CD4-positive, alpha-beta T cell treated with Interleukin-6 for 4 hours (primary cell): ENCODE measurements at places on chromosomes 5 and 9.

GRCh38 chr9:103410059-103410458, 414.9 kb downstream of the CYLC2 start:
- no peak for DNase-seq

DNA sequence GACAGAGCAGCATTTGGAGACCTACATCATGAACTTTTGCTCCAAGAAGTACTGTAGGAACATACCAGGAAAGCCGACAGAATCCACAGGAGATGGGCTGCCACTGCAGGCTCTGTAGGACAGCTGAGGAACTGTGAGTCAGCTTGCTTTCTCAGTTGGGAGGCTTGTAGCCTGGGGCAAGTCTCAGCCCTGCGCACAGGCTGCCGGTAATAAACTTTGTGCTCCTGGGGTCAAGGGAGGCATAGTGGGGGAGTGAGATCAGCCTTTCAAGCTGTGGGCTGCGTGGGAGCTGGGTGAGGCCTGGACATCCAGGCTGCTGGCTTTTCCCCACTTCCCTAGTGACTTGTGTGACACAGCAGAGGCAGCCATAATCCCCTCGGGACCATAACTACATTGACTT, 718.0 kb upstream of the CDH10 start:
- DNase-seq = no peak

- DNase-seq = no peak
Measured at GRCh38 chr9:22657713-22658112, 211.1 kb downstream of the DMRTA1 start.

- DNase-seq = no peak
Measured at GRCh38 chr9:17988489-17988888, 409.6 kb downstream of the SH3GL2 start.

DNA sequence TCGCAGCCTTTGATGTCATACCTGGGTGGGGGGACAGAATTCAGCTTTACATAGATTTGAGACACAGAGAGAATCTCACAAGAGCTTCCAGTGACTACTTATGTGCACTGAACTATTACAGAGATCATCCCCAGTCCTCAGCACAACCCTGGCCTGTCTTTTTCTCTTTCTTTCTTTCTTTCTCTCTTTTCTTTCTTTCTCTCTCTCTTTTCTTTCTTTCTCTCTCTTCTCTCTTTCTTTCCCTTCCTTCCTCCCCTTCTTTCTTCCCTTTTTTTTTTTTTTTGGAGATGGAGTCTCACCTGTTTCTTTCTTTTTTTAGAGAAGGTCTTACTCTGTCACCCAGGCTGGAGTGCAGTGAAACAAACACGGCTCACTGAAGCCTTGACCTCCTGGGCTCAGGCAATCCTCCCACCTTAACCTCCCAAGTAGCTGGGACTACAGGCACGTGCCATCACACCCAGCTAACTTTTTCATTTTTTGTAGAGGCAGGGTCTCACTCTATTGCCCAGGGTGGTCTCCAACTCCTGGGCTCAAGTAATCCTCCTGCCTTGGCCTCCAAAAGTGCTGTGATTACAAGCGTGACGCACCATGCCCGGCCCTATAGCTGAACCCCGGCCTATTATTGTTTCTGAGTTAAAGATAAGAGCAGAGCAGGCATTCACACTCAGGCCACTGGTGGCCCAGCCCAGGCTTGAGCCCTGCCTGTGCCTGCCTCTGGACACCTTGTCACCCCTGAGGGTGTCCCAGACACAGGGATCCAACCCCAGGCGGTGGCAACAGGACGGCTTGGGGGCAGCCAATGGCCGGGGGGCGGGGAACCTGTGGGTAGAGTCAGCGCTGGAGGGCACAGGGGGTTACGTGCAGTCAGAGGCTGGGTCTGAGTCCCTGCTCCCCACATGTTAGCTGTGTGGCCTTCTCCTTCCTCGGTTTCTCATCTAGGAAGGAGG, 4.3 kb downstream of the PIP5KL1 start:
- DNase-seq = no peak
